WTC11 (cell line): ENCODE measurements at places on chromosomes 11 and 22. TPM values are rescaled to one million over a fixed set of nuclear protein-coding genes. Genes with fewer than 3 reads are reported as not detected.

DNA sequence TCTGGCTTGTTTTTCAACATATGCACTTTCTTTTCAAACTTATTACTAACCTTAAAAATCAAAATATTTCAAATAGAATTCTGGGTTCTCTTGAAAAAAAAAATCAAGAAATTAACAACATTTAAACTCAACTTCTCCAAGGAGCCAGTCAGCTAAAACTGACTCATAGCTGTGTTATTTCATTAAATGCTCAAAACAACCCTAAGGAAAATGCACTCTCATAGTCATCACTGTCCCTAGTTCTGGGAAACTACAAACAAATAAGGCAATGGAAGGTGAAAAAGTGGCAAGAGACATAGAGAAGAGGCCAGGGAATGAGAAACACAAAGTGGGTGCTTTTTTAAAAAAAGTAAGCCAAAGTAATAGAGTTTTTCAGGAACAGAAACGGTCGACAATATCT, 4.1 kb upstream of the ARHGAP20 start:
- H3K27me3 ChIP-seq, result peaks cover 39% of the 10 kb centered on the region
- DNase-seq, result no peak
- no peak overlapping the region for H3K4me3 ChIP-seq
- H3K4me1 ChIP-seq, result peaks cover 7% of the 10 kb centered on the region; the same call in 1 of the 2 replicates

The OR10A2 gene
- total RNA-seq, result not detected in 3 replicates

The LRRC32 gene
- 0.74 to 1.7 TPM (median 1.6 TPM) in 3 replicates for total RNA-seq

GRCh38 chr22:28198692-28199091, 279.6 kb upstream of the PITPNB start:
- no peaks in the 10 kb centered on the region; the same call in 1 of the 2 replicates for H3K27me3 ChIP-seq
- DNase-seq, result no peak
- no peaks in the 10 kb centered on the region for H3K36me3 ChIP-seq
- no peak overlapping the region for H3K27ac ChIP-seq
- H3K4me3 ChIP-seq, result no peak overlapping the region
- H3K4me1 ChIP-seq, result peaks cover under 1% of the 10 kb centered on the region; the same call in 1 of the 2 replicates

DNA sequence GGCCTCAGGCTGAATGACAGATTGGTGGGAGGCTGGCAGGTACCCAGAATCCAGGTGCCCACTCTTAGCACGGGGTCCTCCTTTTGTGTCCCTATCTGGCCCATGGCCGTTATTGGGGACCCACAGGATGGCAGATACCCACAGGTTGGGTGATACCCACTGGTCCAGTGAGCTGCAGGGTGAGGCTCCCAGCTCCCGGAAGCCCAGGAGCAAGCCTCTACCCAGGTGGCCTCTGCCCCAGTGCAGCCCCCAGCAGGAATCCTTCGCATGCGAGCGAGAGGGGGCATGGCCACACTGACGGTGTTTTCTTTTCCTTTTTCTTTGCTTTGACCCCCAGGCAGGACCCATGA, 116.1 kb downstream of the PHF21B start:
- peaks cover 10% of the 10 kb centered on the region for H3K4me1 ChIP-seq
- no peaks in the 10 kb centered on the region for H3K27me3 ChIP-seq
- no peak for DNase-seq
- H3K4me3 ChIP-seq, result no peak overlapping the region
- peaks cover 46% of the 10 kb centered on the region for H3K36me3 ChIP-seq
- no peak overlapping the region for H3K27ac ChIP-seq
